ENCODE measurements at places on chromosomes 12 and 14.

- DNase-seq: no peak
Observed at GRCh38 chr14:54374117-54374884, 22.5 kb upstream of the CDKN3 start.

DNA sequence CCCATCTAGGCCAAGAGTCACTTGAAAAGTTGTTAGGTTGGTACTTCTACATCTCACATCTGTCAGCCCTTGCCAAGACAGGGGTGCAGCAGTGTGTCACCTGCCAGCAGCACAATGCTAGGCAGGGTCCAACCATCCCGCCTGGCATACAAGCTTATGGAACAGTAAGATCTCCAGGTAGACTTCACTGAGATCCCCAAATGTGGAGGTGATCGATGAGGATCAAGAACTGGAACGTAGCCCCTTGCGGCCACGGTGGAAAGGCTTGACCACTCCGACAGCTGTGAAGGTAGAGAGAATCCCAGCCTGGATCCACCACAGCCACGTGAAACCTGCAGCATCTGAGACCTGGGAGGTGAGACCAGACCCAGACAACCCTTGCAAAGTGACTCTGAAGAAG lies 696.0 kb upstream of the LMO3 start:
- DNase-seq: no peak

DNA sequence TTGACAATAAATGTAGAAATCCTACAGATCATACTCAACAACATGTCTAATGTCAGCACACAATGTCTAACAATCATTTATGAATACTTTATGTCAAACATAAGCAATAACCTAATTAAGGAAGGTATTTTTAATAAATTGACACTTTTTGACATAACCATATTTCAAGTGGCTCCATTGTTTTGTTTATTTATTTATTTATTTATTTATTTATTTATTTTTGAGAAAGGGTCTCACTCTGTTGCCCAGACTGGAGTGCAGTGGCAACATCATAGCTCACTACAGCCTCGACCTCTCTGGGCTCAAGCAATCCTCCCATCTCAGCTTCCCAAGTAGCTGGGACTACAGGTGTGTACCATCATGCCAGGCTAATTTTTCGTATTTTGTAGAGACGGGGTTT lies 267.6 kb upstream of the BTG1 start:
- DNase-seq: no peak

GRCh38 chr14:37625597-37626595 lies 30.5 kb downstream of the TTC6 start:
- DNase-seq: no peak

DNA sequence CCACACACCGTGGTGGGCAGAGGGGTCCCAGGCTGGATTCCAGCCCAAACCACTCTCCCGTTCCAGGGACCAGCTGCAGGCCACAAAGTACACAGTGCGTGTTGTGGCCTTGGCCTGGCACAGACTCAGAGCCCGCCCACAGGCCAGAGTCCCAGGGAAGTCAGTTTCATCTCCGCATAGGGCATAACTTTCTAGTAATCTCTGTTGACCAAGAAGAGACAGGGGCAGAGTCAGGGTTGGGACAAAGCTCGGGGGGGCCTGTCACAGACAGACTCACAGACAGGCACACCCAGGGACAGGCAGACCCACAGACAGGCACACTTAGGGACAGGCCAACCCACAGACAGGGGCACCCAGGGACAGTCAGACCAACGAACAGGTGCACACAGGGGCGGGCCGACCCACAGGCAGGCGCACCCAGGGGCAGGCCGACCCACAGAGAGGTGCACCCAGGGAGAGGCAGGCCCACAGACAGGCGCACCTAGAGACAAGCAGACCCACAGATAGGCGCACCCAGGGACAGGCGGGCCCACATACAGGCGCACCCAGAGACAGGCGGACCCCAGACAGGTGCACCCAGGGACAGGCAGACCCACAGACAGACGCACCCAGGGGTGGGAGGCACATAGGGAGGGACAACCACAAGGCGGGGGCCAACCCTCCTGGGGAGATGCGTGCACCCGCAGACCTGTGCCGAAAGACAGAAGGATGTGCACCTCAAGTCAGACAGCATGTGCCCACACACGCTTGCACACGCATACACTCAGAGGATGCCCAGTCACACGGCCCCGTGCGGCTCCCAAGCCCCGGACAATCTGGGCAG lies 323.3 kb upstream of the RTL1 start:
- no peak for DNase-seq

GRCh38 chr12:34402228-34402898 lies 380.1 kb downstream of the ALG10 start:
- peak; percentile 5 for DNase-seq

DNA sequence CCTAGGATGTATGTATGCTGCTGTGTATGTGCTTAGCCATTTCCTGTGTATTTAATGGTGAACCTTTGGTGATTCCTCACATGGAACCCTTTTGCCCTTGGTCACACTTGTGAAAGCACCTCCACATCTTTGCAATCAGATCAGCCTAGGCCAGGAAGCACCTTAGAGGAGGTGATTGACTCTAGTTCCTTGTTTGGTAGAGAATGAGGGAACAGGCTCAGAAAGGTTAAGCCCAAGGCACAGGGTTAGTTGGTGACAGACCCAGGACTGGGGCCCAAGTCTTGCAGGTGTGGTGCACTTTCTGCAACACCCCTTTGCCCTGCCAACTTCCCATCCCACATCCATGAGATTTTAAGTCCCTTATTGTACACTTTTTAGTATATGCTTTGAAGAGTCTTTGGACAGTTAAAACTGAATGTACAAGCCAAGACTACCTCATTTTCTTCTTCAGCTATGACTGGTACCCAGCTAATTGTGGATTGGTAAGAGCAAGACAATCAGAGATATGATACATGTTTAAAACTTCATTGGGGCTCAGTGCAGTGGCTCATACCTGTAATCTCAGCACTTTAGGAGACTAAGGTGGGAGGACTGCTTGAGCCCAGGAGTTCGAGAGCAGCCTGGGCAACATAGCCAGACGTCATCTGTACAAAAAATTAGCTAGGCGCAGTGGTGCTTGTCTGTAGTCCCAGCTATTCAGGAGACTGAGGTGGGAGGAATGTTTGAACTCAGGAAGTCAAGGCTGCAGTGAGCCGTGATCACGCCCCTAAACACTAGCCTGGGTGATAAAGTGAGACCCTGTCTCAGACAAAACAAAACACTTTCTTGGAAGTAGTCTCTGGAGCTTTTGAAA lies 71.1 kb downstream of the RASSF3 start:
- no peak for DNase-seq

DNA sequence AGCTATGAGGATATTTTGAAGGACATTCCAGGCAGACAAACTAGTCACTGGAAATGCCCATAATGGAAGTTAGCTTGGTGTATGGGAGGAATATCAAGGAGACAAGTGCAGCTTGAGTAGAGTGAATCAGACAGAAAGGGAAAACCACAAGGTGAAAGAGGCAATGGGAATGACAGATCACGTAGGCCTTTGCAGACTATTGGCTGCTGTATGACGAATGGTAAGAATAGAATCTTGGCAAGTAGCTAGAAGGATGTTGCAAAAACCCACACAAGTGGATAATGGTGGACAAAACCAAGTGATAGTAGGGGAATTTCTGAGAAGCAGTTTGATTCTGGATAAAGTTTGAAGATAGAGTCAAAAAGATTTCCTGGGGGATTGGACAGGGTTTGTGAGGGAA lies 196.9 kb upstream of the NOVA1 start:
- no peak for DNase-seq

GRCh38 chr14:103641161-103641560 lies 12.2 kb downstream of the KLC1 start:
- DNase-seq: no peak

DNA sequence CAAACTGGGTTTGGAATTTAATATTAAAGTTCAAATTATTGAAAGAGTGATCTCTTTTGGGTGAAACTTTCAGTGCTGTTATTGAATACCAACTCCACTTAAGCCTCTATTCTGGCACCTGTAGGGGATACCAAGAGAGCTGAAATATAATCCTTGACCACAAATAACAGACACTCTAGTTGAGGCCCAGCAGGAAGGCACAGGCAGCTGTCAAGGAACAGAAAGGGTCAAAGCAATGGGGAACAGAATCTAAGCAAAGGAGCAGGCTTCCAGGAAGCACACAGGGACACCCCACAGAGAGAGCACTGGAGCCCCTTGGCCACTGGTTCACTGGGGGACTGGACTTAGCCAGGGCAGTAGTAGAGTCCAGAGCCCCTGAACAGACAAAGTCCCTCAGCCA lies 120.9 kb upstream of the SFSWAP start:
- no peak for DNase-seq

- DNase-seq: no peak
Observed at GRCh38 chr12:114976372-114976771, 292.4 kb upstream of the TBX3 start.

- DNase-seq: peak; percentile 38
Observed at GRCh38 chr12:49741882-49742620, 694 bp downstream of the TMBIM6 start.

DNA sequence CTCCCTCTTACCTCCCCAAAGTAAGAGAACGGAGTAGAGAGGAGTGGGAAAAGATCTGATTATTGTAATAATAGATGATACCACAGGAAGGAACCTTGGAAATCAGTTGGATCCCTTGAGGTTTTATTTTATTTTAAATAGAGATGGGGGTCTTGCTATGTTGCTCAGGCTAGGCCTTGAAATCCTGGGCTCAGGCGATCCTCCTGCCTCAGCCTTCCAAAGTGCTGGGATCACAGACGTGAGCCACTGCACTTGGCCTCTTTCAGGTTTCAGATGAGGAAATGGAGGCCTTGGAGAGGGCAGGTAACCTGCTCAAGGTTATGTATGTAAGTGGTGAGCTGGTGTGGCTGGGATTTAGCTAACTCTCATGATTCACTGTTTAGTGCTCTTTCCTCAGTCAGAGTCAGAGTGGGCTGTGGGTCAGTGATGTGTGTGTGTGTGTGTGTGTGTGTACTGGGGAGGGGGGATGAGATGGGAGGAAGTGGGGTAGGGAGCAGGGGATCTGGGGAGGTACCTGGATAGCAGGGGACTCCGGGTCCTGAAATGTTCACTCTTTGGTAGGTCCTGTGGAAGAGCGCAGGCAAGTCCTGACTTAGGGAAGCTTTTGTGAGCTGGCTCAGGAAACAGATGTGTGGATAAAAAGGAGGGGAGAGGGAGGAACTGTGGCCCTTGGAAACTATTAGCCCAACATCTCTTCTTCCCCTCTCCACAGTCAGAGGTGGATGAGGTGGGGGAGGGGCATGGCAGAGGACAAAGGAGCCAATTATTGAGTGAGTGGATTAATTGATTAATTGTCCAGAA lies 4.7 kb upstream of the CISTR start:
- no peak for DNase-seq

All from posterior cingulate gyrus (tissue), 11 donors.